OCI-LY7 (cell line): ENCODE measurements at places on chromosomes 12 and 14.

DNA sequence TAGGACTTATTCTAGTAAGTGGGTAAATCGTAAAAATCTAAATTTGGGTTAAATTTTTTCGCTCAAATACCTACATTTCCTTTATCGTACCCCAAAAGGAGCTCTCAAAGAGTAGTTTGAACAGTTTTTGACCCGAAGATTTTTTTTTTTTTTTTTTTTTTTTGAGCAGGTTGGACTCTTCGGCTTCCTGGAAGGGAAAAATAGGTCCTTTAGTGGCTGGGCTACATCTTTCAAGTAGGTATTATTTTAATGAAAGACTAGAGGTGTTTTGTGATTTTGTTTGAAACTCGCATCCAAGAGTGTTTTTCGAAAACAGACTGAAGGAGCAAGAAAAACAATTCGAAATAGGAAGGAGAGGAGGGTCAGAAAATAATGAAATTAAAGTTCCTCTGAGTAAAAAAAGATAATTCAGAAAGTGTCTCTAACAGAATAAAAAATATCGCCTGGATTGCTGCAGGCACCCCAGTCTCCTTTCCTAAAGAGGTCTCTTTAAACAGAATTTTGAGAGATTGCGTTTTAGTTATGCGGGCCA, 6.0 kb downstream of the CDKN1B start:
- peak; percentile 52 for DNase-seq

DNA sequence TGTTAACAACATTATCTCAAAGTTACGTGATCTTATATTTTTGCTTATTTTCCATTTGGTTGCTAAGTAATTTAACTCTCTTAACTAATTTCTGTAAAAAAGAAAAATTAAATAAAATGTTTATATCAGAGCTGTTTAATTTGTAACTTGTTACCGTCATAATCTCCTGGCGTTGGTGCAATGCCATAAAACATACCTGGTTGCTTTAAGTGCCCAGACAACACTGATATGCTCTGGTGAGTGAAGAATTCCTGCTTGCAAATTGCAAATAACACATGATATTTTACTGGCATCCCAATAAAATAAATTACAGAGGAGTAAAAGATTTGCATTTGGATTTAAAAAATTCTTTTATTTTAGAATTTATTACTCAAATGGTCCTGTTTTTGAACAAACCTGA, 640.1 kb upstream of the MIS18BP1 start:
- DNase-seq = no peak

GRCh38 chr12:90502070-90502469, 452.9 kb downstream of the CCER1 start:
- no peak for DNase-seq

- DNase-seq = no peak
These were observed 118.6 kb downstream of the CCDC91 start for GRCh38 chr12:28308891-28309290.

DNA sequence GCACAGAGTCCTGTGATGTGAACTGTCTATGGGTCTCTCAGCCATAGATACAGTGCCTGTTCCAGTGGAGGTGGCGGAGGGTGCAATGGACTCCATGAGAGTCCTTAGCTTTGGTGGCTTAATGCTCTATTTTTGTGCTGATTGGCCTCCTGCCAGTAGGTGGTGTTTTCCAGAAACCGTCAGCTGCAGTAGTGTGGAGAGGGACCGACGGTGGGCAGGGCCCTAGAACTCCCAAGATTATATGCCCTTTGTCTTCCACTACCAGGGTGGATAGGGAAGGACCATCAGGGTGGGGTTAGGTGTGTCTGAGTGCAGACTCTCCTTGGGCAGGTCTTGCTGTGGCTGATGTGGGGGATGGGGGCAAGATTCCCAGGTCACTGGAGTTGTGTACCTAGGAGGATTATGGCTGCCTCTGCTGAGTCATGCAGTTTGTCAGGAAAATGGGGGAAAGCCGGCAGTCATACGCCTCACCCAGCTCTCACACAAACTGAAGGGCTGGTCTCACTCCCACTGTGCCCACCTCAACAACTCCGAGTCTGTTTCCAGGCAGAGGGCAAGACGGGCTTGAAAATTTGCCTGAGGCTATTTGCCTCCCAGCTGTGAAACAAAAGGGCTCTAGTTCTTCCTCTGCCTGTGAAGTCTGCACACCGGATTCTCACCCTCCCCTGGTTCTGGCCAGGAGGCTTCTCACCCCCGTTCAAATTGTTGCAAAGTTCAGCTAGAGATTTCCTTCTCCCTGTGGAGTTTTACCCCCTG, 24.9 kb upstream of the ZDHHC17 start:
- DNase-seq = peak; percentile 9

- no peak for DNase-seq
These were observed 501 bp downstream of the C1R start for GRCh38 chr12:7091660-7092228.

DNA sequence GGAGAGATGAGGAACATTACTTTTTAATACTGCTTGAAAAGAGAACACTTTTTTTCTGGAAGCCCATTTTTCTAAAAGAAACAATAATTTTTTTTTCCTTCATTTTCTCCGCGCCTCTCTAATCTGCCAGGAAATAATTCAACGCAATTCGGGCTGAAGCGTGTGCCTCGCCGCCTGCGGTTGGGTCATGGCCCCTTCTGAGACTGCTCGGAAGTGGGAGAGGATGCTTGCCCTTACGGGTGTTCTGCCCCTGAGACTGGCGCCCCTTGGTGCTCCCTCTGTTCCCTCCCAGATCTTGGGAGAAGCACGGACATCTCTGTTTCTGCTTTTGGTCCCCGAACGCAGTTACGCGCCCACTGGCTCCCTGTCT, 332 bp upstream of the TBC1D30 start:
- DNase-seq = no peak
